GM23338 (cell line): ENCODE measurements at places on chromosomes 1 and 21. TPM values are rescaled to one million over a fixed set of nuclear protein-coding genes. Genes with fewer than 3 reads are reported as not detected.
A peak's percentile ranks its signal among the peaks of the same experiment; 100 is the strongest.

Gene PGLYRP3
- not detected in 2 replicates for total RNA-seq

- no peaks in the 10 kb centered on the region for H3K36me3 ChIP-seq
- no peaks in the 10 kb centered on the region for H3K27me3 ChIP-seq
- H3K4me1 ChIP-seq = peaks cover 8% of the 10 kb centered on the region
- H3K4me3 ChIP-seq = no peak overlapping the region
These were observed 19.1 kb upstream of the AVPR1B start for GRCh38 chr1:206136241-206136640.

GRCh38 chr1:203273869-203274602 lies 31.3 kb upstream of the BTG2 start:
- H3K27ac ChIP-seq = no peak overlapping the region
- H3K4me3 ChIP-seq = peak overlapping the region; percentile 67
- peaks cover 14% of the 10 kb centered on the region; the same call in 1 of the 2 replicates for H3K4me1 ChIP-seq
- DNase-seq = peak; percentile 54

DNA sequence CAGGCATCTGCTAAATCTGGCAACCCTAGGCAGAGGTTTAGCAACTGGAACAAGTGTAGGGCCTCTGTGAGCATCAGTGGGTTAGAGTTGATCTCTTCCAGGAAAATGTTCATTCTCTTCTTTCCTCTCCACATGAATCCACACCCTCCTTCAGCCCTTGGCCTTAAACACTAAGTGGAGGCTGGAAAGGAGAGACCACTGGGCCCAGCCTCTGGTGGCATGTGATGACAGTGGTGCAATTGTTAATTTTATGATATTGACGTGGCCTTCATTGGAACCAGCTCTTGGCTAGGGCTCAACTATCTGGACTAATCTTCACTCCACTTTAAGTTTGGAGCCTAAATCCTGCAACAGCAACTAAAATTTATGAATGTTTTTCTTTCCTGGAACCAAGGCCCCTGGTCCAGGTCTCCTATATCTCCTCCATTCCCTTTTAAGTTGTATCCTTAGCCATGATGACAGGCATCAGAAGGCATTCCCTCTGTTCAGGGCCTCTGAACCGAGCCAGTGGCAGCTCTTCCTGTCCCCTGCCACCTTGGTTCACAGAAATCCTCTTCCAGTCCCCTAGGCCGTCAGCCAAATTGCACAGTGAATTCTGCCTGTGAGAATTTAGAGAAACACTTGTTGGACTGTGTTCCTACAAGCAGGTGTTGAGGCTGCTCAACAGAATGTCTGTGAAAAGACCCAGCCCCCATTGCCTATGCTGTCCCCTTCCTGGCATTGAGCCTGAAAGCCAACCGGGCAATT lies 132.2 kb downstream of the PSMG1 start:
- no peak overlapping the region for H3K4me3 ChIP-seq
- no peaks in the 10 kb centered on the region for H3K27me3 ChIP-seq
- no peak for DNase-seq
- no peak overlapping the region for H3K27ac ChIP-seq

DNA sequence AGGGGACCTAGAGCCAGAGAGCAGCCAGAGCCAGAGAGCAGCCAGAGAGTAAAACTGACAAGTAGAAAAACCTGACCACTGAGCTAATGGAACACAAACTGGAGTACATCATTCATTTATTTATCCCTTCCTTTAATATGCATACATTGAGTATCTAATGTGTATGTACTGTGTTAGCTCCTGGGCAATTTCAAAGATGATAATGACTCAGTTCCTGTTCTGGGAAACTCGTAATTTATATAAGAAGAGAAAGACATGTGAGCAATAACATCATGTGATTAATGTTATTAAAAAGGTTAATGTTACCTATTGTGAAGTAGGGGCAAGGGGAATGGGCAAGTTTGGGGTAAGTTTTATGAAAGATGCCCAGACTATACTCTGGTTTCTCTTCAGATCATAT lies 199.9 kb downstream of the TNR start:
- no peak for DNase-seq
- H3K4me1 ChIP-seq = peaks cover 9% of the 10 kb centered on the region; the same call in 1 of the 2 replicates
- H3K4me3 ChIP-seq = no peak overlapping the region
- H3K27me3 ChIP-seq = no peaks in the 10 kb centered on the region
- H3K27ac ChIP-seq = no peak overlapping the region
- no peaks in the 10 kb centered on the region for H3K36me3 ChIP-seq

DNA sequence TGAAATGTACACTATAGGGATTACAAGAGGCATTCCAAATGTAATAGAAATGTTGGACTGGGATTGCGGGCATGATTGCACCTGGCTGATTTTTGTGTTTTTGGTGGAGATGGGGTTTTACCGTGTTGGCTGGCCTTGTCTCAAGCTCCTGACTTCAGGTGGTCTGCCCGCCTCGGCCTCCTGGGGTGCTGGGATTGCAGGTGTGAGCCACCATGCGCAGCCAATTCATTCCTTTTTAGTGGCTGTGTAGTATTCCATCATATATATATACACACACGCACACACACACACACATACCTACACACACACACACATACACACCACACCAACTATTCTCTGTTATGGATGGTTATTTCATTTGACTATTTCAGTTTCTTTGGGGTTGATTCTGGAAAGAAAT lies 4.7 kb upstream of the ATP6V1G3 start:
- no peak overlapping the region for H3K27ac ChIP-seq
- no peak overlapping the region for H3K4me3 ChIP-seq
- H3K36me3 ChIP-seq = no peaks in the 10 kb centered on the region
- no peaks in the 10 kb centered on the region for H3K27me3 ChIP-seq
- no peaks in the 10 kb centered on the region for H3K4me1 ChIP-seq
- no peak for DNase-seq

- no peak overlapping the region for H3K4me3 ChIP-seq
- no peaks in the 10 kb centered on the region for H3K36me3 ChIP-seq
- no peak for DNase-seq
- H3K27ac ChIP-seq = no peak overlapping the region
- no peaks in the 10 kb centered on the region for H3K4me1 ChIP-seq
These were observed 26.8 kb downstream of the PALMD start for GRCh38 chr1:99672530-99673213.

GRCh38 chr1:47881505-47882442 lies 115.4 kb downstream of the TRABD2B start:
- DNase-seq = no peak
- H3K27me3 ChIP-seq = no peaks in the 10 kb centered on the region
- no peak overlapping the region for H3K27ac ChIP-seq
- H3K36me3 ChIP-seq = no peaks in the 10 kb centered on the region
- no peak overlapping the region for H3K4me3 ChIP-seq

GRCh38 chr1:72942008-72942407 lies 659.7 kb upstream of the NEGR1 start:
- no peak for DNase-seq
- H3K27ac ChIP-seq = no peak overlapping the region

DNA sequence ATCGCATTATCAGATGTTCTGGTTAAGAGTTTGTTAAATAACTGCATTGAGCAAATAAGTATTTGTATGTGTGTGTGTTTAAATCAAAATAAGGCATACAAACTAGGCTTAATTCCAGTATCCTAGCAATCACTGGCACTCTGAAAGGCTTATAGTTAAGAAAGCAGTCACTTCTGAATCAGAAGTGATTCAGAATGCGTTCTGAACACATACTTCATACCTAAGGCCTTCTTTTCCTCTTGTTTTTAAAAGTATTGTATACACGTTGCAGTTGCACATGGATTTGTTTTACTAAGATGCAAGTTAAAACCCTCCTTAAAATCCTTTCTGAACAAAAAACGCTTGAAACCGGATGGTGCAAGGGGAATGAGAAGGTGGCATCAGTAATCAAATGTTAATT lies 238.4 kb upstream of the DMRTA2 start:
- H3K27ac ChIP-seq = no peak overlapping the region
- H3K27me3 ChIP-seq = no peaks in the 10 kb centered on the region
- peak; percentile 16 for DNase-seq
